ENCODE measurements at places on chromosomes 2 and 18. TPM values are rescaled to one million over a fixed set of nuclear protein-coding genes. Genes with fewer than 3 reads are reported as not detected.
A peak's percentile ranks its signal among the peaks of the same experiment; 100 is the strongest.

DNA sequence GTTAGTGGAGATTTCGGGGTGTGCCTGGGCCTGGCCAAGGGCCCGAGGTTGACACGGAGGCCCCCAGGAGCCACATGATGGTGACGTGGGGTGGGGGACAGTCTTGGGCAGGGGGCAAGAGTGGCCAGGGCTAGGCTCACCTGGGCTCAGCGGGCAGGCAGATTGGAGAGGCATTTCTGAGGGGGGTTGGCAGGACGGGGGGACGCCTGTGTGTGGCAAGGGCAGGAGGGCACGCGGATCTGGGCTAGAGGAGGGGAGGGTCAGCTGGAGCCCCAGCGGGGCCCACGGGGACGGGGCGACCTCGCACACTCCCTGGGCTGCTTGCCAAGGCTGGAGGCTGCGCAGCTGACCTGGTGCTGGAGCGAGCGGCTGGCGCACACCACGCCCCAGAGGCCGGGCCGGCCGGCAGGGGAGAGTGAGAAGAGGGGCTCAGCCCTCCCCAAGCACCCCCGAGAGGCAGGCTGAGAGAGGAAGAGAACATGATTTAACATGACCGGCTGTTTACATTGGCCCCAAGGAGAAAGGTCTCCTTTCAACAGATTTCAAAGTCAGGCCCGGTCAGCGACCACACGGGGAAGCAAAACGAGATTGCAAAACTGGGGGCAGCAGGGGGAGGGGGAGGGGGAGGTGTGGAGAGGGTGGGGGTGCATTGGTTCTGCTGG is 38.0 kb upstream of the SNED1 start:
- H3K27ac ChIP-seq: no peak overlapping the region
- peaks cover 24% of the 10 kb centered on the region for H3K4me1 ChIP-seq
- no peaks in the 10 kb centered on the region for H3K27me3 ChIP-seq
- peak; percentile 92 for DNase-seq

DNA sequence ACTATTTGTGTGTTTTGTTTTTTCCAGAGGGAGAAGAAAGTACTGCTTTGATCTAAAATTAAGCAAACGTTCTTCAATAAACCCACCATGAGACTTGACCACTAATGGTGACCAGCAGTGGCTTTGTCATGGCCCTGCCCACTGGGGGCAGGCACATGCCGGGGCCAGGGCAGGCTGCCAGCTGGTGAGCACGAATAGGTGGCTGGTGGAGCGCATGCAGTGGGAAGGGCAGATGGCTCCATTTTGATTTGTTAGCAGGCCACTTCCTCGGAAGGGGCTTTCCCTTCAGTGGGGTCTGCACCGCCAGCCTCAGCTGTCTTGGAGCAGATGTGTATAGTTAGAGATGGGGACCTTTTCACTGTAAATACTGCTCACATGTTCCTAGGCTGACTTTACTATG is 277.1 kb downstream of the SOX11 start:
- no peak for DNase-seq
- no peak overlapping the region for H3K27ac ChIP-seq
- no peaks in the 10 kb centered on the region for H3K4me1 ChIP-seq
- no peaks in the 10 kb centered on the region for H3K27me3 ChIP-seq

DNA sequence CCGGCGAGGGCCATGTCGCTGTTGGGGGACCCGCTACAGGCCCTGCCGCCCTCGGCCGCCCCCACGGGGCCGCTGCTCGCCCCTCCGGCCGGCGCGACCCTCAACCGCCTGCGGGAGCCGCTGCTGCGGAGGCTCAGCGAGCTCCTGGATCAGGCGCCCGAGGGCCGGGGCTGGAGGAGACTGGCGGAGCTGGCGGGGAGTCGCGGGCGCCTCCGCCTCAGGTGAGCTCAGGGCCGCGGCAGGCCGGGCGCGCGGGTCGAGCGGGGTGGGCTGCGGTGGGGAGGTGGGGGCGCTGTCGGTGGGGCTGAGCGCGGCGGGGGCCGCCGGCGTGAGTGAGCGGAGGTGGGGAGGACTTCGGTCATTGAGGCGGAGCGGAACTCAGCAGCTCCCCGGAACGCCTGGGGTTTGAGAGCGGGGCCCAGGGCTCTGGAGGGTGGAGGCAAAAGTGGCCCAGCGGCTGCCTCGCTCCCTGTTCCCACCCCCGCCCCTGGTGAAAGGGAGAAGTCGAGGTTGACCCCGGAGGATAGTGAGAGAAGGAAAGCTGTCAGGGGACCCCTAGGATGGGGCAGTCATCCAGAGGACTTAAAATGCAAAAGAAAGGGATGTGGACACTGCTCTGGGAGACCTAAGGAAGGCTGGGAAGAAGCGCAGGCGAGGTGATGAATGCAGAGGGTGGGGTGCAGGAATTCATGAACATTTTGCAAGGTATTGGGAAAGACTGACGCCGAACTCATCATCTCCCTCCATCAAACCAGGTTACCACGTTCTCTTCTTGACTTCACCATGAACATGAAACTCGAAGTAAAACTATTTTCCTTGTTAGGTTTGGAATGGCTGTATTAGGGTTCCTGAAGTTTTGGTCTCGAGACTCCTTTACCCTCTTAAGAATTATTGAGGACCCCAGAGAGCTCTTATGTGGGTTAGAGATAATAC is 633 bp downstream of the MALT1 start:
- peak overlapping the region; percentile 67 for H3K27ac ChIP-seq
- no peaks in the 10 kb centered on the region for H3K36me3 ChIP-seq
- DNase-seq: peak; percentile 69
- H3K27me3 ChIP-seq: no peaks in the 10 kb centered on the region
- peaks cover 44% of the 10 kb centered on the region for H3K4me1 ChIP-seq

The NEB gene
- 0.29 TPM for total RNA-seq

DNA sequence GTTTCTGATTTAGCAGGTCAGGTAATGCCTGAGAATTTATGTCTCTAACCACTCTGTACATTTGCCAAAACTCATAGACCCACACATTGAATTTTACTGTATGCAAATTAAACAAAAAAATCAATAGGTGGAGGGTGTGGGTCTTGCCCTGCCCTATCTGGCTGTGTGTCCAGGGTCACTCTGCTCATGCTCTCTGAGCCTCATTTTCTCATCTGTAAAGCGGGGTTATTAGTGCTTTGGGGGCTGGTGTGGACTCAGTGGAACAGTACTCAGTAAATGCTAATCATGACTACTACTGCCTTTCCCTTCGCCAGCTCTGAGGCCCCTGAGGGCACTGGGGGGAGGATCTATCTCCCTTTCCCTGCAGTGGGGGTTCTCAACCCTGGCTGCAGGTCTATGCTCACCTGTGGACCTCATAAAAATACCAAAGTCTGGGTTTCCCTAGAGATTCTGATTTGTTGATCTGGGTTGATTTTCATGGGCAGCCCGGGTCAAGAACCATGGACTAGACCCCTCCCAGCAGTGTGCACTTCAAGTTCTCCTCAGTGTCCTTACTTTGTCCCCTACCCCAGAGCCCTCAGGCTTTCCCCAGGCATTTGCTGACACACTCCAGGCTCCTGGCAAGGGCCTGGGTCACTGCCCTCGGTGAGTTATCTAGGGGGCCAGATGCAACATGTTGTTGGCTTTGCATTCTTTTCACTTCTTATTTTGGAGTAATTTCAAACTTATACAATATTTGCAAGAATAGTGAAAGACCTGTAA is 27.5 kb downstream of the MTHFD2 start:
- no peak for DNase-seq
- H3K27ac ChIP-seq: no peak overlapping the region
- no peaks in the 10 kb centered on the region for H3K27me3 ChIP-seq
- H3K4me3 ChIP-seq: no peak overlapping the region

DNA sequence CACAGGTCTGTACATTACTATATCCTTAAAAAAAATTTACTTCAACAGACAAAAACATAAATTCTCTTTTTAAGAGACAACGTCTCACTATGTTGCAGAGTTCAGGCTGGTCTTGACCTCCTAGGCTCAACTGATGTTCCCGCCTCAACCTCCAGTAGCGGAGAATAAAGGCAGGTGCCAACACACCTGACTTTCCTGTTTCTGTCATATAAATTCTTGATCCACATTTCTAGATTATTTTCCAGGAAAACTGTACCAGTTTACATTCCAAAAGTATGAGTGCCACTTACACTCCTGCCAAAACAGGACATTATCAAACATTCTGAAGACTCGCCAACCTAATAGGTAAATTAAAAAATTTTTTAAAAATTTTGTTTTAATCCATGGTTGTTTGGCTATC is 48.6 kb downstream of the PUM2 start:
- H3K36me3 ChIP-seq: peaks cover 9% of the 10 kb centered on the region
- no peaks in the 10 kb centered on the region for H3K27me3 ChIP-seq
- no peak for DNase-seq
- H3K4me1 ChIP-seq: peaks cover 26% of the 10 kb centered on the region
- no peak overlapping the region for H3K27ac ChIP-seq

DNA sequence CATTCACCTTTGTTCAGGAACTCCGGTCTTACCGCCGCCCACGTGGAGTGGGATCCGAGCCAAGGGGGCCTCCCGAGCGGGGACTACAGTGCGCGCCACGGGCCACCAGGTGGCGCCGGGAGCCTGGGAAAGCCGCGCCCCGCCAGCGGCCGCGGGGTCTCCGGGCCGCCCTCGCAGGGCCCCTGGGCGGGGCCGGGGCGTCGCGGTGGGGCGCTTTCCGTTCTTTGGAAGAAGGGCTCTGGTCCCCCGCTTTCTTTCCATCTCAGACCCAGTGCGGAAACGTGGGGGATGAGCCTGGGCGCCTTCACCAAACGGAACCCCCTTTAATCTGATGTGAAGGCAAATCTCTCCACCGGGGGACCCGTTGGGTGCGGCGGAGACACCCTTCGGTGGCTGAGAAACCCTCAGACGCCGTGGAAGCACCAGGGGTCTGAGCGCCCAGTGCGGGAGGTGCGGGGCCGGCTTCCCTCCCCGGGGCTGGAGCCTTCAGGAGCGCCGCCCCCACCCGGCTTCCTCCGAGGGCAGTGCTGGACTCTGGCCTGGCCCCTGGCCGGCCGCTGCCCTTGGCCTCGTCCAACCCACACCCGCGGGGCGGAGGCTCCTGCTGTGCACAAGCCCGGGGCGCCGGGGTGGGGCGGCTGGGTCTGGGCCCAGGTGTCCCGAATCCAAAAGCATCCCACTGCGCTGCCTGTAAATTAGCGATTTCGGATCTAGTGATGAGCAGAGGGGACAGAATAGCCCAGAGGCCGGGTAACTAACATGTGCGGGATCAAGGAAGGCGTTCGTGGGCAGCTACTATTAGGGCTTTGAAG is 44.6 kb downstream of the GORASP2 start:
- H3K4me3 ChIP-seq: peak overlapping the region; percentile 89
- DNase-seq: peak; percentile 99
- H3K27ac ChIP-seq: peak overlapping the region; percentile 83
- no peaks in the 10 kb centered on the region for H3K27me3 ChIP-seq

- DNase-seq: no peak
- peak overlapping the region; percentile 80 for H3K27ac ChIP-seq
- H3K4me1 ChIP-seq: peaks cover 24% of the 10 kb centered on the region
Measured at GRCh38 chr2:38037325-38037724, 38.6 kb downstream of the CYP1B1 start.

DNA sequence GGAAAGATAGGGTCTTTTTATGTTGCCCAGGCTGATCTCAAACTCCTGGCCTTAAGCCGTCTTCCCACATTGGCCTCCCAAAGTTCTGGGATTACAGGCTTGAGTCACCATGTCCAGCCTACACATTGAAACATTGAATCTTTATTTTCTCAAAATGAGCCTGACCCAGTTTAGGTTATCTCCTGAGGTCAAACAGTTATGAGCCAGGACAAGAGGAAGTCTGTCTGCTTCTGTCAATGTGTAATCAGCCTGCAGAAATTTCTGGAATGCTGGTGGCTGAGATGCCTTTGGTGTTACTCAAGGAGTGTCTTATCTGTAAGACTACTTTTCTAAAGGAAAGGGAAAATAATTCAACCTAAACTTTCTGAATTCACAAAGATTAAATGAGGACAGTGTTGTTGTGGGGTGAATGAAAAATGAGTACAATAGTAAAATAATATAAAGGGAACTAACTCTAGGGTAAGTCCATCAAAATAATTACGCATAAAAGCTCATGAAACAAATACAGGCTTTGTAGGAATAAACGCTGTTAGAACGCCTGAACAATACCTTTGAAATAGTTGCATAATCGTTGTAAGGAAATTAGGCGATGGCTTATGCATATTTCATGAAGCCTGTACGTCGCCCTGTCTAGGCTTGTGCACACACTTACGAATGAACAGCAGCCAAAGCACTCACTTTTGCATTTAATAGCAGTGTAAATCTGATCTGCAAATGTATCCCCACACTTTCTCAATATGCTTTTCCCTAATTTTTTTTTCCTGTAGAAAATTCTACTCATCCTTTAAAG is 260.8 kb downstream of the RDH14 start:
- peaks cover 29% of the 10 kb centered on the region for H3K4me1 ChIP-seq
- H3K27me3 ChIP-seq: no peaks in the 10 kb centered on the region
- no peak for DNase-seq
- peak overlapping the region; percentile 48 for H3K27ac ChIP-seq
- H3K4me3 ChIP-seq: no peak overlapping the region

DNA sequence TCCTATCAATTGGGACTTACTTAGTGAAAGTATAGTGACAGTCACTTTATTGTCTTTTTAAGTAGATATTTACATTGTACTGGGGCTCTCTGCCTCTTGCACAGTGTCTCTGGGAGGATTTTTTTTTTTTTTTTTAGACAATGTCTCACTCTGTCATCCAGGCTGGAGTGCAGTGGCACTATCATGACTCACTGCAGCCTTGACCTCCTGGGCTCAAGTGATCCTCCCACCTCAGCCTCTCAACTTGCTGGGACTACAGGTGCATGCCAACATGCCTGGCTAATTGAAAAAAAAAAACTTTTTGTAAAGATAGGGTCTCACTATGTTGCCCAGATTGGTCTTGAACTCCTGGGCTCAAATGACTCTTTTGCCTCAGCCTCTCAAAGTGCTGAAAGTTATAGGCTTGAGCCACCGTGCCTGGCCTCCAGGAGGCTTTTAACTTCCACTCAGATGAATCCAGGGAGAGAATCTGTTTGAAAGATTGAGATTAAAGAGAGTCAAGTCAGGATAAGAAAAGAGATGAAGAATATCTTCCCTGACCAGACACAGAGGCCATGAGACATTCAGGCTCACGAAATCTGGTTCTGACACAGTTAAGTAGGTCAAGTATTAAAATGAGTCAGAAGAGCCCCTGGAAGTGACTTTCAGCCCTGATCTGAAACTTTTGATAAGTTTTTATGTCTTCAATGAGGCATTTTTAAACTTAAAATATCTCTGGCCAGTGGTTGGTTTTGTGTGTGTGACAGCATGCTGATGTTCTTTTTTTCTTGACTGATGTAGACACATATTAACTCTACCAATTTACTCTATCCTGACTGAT is 18.3 kb downstream of the ARHGEF33 start:
- DNase-seq: no peak
- H3K27me3 ChIP-seq: no peaks in the 10 kb centered on the region

DNA sequence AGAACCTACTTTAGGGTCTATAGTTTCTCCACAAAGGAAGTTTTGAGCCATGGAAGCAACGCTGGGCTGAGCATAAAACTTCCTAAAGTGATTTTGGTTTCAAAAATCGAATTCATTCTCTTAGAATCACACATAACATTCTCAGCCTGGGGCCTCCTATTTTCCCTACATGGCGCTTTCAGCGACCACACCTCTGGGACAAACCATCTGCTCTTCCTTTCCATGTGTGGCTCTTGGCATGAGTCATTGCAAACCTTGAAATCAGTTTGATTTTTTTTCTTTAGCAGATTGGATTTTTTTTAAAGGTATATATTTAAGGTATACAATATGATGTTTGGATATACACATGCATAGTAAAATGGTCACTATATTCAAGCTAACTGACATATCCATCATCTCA is 72.5 kb upstream of the APCDD1 start:
- no peak overlapping the region for H3K4me3 ChIP-seq
- no peaks in the 10 kb centered on the region for H3K36me3 ChIP-seq
- no peak for DNase-seq
- H3K27me3 ChIP-seq: no peaks in the 10 kb centered on the region
- H3K4me1 ChIP-seq: peaks cover 28% of the 10 kb centered on the region
